ENCODE measurements at places on chromosomes 3 and 15. TPM values are rescaled to one million over a fixed set of nuclear protein-coding genes. Genes with fewer than 3 reads are reported as not detected.

DNA sequence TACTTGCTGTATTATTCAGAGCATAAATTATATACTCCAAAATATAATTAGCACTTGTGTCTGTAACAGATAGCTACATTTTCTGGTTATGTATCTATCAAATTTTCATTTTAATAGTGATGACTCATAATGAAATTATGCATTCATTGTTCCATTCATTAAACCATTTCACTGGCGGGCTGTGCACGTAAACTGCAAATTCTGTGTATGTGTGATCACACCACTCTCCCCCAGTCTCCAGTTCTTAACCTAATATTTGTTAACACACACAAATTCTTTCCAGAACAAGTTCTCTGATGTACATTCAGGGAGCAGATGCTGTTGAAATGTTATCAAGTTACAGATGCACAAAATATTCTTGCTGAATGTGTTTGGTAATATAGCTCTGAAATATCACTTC is 3.8 kb upstream of the KCNMB2 start:
- no peak for DNase-seq

The TPRG1 gene
- total RNA-seq: under 0.01 TPM

GRCh38 chr15:66581972-66582537 is 16.3 kb upstream of the LCTL start:
- DNase-seq: no peak

GRCh38 chr3:153574445-153574844 is 412.4 kb downstream of the RAP2B start:
- no peak for DNase-seq

DNA sequence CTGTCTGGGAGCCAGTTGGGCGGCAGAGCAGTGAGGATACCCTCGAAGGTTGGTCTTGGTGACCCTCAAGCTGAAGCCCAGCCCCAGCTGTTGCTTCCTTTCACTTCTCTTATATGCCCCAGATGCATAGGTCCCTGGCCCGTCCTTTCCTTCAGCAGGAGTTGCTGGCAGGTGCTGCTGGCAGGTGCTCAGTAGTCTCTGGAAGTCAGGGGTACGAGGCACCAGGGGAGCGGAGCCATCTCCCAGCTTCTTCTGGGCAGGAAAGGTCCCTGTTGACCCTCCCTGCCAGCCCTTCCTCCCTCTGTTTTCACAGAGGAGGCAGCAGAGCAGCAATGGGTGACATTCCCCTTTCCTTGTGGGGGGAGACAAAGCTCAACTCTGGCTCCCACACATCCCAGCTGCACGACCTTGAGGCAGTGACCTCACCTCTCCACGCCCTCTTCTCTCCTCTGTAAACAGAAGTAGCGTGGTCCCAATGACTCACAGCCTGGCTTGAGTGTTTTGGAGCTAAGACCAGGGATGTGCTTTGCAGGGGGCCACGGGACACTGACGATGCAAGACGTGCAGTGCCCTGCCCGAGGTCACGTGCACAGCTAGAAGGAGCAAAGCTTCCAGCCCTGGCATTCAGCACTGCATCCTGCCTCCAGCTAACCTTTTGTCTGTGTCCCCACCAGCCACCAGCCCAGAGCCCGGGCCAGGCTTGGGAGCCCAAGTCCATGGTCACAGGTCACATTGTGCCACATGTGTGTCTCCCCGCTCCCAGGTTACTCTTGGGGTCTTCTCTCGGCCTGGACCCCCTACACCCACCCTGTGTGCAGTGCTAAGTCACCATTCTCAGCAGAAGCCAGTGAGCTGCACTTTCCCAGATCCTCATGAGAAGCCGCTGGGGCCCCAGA is 49.7 kb downstream of the SLC6A6 start:
- no peak for DNase-seq

- DNase-seq: no peak
These were observed 13.2 kb upstream of the RGMA start for GRCh38 chr15:93102211-93102610.

DNA sequence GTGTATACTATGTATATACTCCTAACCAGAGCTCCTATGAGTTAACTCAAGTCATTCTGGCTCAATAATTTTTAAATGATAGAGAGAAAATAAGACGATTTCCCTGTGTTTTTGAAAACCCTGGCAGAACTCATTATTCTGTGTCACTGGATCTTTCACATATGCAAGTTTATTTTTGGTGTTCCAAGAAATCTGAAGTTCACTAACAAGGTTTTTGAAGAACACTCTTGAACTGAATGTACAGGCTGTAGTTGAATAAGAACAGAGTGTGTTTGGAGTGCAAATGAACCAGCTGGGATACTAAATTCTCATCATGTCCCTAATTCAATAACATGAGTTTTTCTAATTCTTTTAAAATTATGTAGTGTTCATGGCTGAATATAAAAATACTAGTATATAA is 466.9 kb upstream of the SUCLG2 start:
- DNase-seq: no peak

The GOLGA6L10 gene
- total RNA-seq: 0.54 TPM

The GMPPB gene
- total RNA-seq: 24.0 TPM

DNA sequence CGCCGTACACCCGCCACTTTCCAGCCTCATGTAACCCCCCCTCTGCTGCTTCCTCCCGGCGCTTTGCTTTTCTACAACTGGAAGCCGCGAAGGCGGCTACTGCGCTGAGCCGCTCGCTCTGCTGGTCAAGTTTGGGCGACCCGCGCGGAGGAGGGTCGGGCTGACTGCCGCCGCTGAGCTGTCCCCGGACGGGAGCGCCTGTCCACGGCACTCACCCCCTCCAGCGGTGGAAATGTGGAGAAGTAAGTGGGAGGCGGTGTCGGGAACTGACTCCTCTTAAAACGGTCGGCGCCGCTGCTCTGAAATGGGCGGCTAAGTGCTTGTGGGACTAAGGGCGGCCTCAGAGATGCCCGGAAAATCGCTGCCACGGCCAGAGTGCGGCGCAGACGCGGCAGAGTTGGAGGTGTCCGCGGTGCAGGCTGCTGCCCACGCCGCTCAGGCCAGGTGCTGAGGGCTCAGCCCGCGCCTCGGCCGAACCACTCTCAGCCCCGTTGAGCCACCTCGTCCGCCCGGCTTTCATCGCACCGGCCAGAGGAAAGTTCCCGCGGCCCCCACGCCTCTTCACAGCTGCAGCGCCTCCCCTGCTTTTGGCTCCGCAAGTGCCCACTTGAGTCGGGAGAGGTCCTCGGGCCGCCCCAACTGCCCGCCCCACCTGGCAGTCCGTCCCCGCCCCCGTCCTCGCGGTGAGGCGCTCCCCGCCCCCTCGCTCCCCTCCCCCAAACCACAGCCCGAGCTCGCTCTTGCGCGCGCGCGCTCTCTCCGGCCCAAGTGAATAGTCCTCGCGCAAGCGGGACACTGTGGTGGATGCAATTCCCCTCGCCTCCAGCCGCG is at the start of gene EPHA6:
EPHA6 (plus strand) TSS at position 775 of the 831 bp plus-strand sequence.
- DNase-seq: peak; percentile 47

DNA sequence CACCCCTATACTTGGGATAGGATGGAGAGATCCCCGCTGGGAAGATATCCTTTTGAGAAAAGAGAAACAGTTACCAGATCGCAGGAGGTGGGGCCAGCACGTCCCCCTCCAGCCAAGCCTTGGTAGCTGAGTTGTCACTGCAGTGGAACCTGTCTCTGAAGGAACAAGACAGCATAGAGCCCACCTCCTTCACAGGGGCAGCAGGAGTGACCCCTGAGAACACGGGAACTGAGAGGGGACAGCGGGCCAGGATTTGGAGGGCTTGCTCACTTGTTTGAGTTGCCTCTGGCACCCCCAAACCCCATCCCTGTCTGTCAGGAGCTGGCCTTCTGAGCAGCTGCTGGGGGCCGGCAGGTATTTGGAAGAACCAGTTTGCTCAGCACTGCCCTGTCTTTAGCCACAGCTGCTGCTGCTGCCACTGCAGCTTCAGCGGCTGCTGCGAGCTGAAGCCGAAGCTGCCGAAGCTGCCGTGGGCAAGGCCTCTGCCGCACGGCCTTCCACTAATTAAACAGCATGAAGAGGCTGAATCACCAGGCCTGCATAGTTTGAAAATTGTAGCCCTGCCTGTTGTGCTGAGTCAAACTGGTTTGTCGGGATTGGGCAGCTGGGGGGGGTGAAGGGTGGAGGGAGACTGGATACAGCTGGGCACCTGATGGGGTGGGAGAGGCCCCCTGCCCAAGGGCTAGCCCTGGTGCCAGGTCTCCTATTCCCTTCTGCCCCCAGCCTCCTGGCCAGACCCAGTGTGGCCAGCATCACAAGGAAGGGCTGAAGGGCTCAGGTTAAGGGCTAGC is 4.0 kb downstream of the EPHB3 start:
- no peak for DNase-seq

The CCRL2 gene
- total RNA-seq: 7.0 TPM

The GOLGA6D gene
- total RNA-seq: under 0.01 TPM

DNA sequence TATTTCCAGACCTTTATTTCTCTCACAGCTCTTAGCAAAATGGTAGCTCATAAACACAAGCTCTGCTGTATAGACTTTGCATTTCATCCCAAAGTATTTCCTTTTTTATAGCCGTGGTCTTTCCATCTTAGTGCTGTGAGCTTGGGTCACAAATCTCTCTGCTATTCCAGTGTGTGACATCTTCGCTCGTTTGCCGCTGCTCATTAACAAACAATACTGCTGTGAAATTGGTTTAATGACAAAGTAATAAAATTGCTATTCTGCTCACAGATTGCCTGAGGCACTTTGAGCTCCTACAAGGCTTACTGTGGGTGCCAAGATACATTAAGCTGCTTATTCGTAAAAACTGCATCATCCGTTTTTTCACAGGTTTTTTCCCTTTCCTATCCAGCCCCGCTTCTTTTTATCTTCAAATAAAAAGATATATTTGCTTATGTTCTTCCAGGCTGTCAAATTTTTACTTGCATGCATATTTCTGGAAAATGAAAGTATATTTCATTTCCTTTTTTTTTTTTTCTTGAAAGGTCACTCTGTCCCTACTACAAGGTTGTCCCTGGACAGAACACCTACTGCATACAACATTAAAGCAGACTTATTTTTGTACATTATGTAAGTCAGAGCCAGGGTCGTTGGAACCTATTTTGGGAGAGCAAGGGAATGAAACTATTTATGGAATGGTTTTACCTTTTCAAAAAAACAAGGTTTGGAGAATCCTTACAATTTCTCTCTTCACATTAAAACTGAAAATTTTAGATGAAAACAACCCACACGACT is 174.5 kb downstream of the MEIS2 start:
- no peak for DNase-seq

DNA sequence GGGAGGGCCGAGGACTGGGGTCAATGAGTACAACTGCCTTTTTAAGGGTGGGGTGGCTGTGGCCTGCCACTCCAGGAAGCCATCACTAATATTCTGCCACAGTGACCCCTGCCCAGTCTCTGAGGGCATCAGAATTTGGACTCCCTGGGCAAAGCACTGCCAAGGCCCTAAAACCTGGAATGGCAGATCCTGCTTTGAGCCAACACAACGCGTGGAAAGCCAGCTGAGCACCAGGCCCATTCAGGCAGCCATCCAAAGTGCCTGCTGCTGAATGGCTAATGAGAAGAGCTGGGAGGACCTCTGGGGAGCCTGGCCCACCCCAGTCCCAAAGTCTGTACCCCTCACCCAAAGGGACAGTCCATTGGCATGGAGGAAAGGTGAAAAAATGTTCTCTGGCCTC is 5.0 kb downstream of the TWF2 start:
- no peak for DNase-seq

DNA sequence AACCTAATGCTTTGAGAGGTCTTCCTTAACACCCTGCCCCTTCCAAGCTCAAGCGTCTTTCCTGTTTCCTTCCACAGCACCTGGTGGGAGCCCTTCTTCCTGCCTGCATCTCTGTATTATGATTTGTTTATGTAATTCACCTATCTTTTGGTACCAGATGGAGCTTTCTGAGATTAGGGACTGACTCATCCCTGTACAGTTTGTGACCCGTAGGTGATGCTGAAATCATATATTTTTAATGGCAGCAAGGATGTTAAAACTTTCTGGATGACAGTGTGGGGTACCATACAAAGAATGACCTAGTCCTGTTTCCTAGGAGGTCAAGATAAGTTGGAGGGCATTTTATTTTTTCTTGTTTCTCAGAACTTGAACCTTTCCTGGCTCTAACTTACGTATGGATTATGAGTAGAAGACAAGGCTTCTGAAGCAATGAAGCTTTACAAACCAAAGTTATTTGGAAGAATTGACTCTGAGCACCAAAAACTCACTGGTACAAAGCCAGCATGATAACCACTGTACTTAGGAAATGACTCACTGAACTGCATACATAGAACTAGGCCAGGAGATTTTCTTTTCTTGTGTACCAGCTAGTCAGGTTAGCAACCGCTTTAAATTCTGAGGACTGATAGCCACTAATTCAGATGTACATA is 46.6 kb downstream of the HHLA2 start:
- no peak for DNase-seq

DNA sequence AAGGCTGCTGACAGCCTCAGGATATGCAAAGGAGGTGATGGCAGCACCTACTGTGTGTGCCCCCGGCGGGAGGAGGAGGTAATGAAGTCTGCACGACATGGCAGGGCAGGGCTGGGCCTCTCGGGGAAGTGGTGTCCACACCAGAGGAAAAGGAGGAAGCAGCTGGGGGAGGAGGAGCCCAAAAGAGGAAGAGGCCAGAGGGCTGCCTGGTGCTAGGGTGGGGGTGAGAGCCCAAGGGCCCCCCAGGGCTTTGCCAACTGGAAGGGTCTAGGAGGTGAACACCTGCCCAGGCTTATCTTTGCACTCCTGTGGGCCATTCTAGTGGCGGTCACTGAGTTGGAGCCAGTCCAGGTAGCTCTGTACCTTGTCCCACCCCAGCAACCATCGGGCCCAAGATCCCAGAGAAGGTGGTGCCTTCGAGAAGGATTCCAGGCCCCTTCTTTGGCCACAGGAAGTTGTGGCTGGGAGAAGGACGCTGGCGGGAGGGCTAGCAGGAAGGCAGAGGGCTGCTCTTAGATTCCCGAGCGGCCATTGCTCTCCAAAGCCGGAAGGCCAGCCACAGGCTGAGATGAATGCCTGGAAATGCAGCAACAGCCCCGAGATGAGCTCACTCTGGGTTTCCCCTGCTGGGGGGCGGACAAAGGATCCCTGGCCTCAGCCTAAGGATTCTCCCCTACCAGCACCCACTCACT is 7.0 kb downstream of the GNAI2 start:
- no peak for DNase-seq

DNA sequence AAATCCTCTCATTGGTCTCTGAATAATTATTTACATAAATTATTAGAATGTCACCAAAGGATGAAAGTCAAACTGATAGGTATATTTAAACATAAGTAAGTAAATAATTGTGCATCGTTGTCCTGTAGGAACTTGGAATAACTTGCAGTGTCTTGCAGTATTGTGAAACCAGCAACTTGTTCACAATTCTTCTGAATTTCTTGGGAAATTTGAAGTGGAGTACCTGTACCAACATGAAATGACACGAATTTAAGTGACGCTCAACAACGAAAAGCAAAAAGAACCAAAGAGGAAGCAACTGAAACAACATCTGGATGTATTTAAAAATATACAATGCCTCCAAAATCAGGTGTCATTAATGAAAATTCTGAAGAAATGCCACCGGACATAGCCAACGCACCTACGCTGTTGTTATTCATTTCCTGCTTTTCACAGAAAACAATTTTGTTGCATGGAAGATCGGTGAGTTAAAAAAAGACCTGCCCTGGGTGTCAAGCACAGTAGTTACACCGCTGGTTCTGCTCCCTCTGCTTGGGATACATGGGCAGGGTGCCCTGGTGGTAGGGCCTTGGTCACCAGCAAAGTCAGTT is 112.5 kb downstream of the RPLP1 start:
- DNase-seq: no peak

The SCN5A gene
- total RNA-seq: 0.27 TPM

GRCh38 chr15:62855085-62855476 is 187.5 kb upstream of the TPM1 start:
- no peak for DNase-seq

The PROS1 gene
- 0.54 TPM for total RNA-seq
